K562 (cell line): ENCODE measurements at places on chromosomes 16 and 17.

- no peak for DNase-seq
- H3K36me3 ChIP-seq, result no peaks in the 10 kb centered on the region
- no peak overlapping the region for H3K4me3 ChIP-seq
- no peaks in the 10 kb centered on the region for H3K4me1 ChIP-seq
- H3K27me3 ChIP-seq, result no peaks in the 10 kb centered on the region; the same call in 1 of the 2 replicates
- H3K27ac ChIP-seq, result no peak overlapping the region
Measured at GRCh38 chr17:34291721-34292348, 6.3 kb downstream of the CCL11 start.

DNA sequence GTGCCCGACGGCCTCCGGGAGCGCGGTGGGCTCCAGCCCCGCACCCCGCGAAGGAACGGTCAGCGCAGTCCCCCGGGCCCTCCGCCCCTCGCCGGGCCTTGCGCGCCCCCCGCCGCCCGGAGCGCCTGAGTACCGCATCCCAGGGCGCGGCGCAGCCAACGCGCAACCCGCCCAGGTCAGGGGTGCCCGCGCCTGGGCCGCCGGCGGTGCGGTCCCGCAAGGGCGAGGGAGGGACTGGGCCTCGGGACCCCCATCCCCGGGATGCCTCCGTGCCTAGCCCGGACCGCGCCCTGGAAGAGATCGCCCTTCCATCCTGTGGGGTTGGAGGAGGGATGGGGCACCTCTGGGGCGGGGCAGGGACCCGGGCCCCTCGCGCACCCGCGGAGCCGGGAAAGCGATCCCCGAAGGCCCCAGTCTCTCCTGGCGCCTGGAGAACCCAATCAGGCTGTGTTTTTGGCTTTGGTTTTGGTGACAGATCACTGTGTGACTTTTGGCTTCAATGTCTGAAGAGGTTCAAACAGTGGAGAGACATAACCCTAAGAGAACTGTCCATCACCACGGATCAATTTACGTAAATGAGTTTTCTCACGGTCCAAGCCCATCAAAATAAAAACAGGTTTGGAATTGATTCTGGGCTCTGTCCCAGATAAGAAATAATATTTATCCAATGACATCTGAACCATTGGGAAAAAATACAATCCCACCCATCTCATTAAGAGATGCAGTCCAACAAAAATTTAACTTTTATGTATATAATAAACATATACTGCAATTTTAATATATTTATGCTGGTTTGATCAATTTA, 17.8 kb downstream of the ENPP7 start:
- peaks cover 18% of the 10 kb centered on the region for H3K4me1 ChIP-seq
- H3K36me3 ChIP-seq, result no peaks in the 10 kb centered on the region
- no peaks in the 10 kb centered on the region for H3K27me3 ChIP-seq
- H3K27ac ChIP-seq, result no peak overlapping the region
- no peak overlapping the region for H3K4me3 ChIP-seq

DNA sequence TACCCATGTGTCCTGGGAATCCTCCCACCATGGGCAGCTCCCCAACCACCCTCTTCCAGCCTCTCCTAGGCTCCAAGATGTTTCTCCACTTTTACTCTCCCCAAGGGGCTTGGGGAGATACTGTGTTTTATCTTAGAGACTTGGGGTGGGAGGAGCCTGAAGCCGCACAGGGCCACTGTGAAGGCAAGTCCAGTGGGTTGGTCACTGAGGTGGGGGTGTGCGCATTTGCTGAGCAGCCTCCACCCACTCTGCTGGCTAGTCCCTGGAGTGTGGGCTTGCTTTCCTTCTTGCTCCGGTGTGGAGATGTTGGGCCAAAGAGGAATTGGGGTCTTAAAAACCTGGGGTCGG, 4.1 kb upstream of the CLDN9 start:
- peak overlapping the region; percentile 90 for H3K27ac ChIP-seq
- peak; percentile 82 for DNase-seq
- peaks cover 73% of the 10 kb centered on the region for H3K4me1 ChIP-seq
- peak overlapping the region; percentile 8; the same call in 1 of the 2 replicates for H3K4me3 ChIP-seq
- H3K36me3 ChIP-seq, result peaks cover 3% of the 10 kb centered on the region; the same call in 2 of the 3 replicates

DNA sequence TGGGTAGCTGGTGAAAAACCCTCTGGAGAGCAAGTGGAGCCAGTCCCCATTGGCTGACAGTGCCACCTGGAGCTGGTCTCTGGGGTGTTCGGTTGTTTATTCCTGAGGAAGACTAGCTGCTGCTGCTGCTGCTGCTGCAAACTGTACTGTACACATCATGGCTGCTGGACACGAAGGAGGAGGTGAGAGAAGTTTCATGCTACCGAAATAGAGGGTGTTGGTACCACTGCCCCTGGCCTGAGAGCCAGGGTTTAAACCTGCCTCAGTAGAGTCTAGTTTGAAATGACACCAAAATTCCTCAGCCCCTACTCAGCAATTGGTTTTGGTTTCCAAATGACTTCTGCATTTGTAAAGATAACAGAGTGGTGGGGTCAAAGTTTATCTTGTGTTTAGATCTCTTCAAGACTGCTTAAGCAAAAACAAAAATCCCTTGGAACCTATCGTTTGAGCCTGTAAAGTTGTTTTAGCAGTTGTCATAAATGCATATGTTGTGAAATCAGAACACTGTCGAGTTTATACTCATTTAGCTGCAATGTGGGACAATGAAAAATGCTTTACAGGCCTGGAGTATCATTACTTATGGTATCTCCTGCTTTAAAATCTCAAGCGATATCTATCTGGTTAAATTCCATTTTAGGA, 40.8 kb downstream of the CYB5B start:
- H3K27ac ChIP-seq, result no peak overlapping the region
- peaks cover 8% of the 10 kb centered on the region; the same call in 2 of the 3 replicates for H3K4me1 ChIP-seq
- H3K27me3 ChIP-seq, result no peaks in the 10 kb centered on the region
- peaks cover 27% of the 10 kb centered on the region; the same call in 2 of the 3 replicates for H3K36me3 ChIP-seq

GRCh38 chr16:83351846-83352245, 455.9 kb upstream of the HSBP1 start:
- no peaks in the 10 kb centered on the region for H3K36me3 ChIP-seq
- DNase-seq, result no peak
- H3K27me3 ChIP-seq, result no peaks in the 10 kb centered on the region
- no peak overlapping the region for H3K4me3 ChIP-seq
- H3K4me1 ChIP-seq, result no peaks in the 10 kb centered on the region
- no peak overlapping the region for H3K27ac ChIP-seq

DNA sequence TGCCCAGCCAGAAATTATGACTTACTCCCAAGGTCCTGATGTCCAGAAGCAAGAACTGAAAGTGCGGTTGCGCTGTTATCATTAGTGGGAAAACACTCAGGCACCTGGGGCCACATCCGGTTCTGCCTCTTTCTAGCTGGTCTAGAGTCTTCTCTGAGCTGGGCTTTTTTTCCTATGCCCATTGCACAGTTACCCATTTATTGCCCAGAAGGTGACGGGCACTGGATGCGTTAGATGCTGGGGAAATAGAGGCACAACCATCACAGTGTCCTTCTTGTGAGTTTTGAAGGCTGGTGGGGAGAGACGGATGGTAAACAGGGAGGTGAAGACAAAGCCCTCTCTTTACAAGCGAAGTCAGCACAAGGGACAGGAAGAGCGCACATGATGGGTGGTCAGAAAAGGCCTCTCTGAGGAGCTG, 37.7 kb downstream of the PLCG2 start:
- H3K27me3 ChIP-seq, result peaks cover 15% of the 10 kb centered on the region; the same call in 2 of the 3 replicates
- H3K4me3 ChIP-seq, result no peak overlapping the region
- H3K36me3 ChIP-seq, result no peaks in the 10 kb centered on the region
- no peak overlapping the region for H3K27ac ChIP-seq
- no peaks in the 10 kb centered on the region; the same call in 1 of the 3 replicates for H3K4me1 ChIP-seq
- no peak for DNase-seq

DNA sequence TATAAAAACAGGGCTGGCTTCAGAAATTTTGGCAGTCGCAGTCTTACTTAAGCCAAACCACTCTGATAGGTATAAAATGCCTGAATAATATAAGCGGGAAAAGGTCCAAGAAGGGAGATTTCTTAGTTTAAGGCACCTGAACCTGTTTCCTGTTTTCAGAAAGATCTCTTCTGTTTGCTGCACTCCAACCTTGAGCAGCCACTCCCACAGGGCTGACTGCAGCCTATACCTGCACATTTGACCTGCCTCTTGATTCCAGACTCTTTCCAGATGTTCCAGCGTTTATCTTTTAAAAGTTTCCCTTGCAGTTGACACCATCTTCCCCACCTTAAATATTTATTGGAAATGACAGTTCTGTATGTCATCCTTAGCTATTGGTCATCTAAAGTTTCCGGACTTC, 132.2 kb downstream of the SKAP1 start:
- no peak overlapping the region for H3K4me3 ChIP-seq
- DNase-seq, result no peak
- H3K36me3 ChIP-seq, result no peaks in the 10 kb centered on the region
- no peaks in the 10 kb centered on the region for H3K27me3 ChIP-seq

DNA sequence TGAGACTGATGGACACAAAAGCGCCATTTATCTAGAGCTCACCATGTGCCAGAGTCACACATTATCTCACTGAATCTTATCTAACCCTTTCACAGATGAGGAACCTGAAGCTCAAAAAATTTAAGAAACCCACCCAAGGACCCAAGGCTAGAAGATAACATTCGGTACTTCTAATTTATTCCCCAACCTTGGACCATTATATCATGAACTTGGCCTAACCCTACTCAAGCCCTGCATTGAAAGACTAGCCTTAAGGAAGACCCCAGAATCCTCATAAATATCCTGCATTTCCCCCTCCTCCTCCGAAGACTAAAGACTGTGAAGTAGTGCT, 548 bp upstream of the DYNC1LI2 start:
- peaks cover 15% of the 10 kb centered on the region for H3K4me1 ChIP-seq
- H3K36me3 ChIP-seq, result peaks cover 33% of the 10 kb centered on the region
- H3K4me3 ChIP-seq, result peak overlapping the region; percentile 97
- H3K27ac ChIP-seq, result peak overlapping the region; percentile 94

DNA sequence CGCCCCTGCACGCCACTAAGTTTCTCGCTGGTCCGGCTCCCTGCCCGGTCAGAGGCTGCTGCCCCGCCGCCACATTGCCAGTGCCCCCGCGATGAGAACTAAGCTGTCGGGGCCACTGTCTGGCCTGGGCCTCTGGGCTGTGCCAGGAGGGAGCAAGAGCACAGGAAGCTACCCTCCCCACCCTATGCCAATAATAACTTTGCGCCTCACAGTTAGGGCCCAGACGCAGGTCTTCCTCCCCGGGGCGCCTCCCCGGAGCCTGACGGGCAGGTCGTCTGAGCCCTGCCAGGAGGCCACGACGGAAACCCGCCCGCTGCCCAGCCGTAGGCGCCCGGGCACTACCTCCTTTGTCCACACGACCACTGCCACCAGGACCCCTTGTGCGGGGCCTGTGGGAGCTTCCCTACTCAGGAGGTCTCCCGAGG, 1.5 kb downstream of the ZFPM1 start:
- H3K4me3 ChIP-seq, result peak overlapping the region; percentile 65
- peak overlapping the region; percentile 87 for H3K27ac ChIP-seq
- H3K4me1 ChIP-seq, result peaks cover 86% of the 10 kb centered on the region
- H3K27me3 ChIP-seq, result no peaks in the 10 kb centered on the region
- DNase-seq, result no peak
- H3K36me3 ChIP-seq, result peaks cover 22% of the 10 kb centered on the region; the same call in 2 of the 3 replicates

DNA sequence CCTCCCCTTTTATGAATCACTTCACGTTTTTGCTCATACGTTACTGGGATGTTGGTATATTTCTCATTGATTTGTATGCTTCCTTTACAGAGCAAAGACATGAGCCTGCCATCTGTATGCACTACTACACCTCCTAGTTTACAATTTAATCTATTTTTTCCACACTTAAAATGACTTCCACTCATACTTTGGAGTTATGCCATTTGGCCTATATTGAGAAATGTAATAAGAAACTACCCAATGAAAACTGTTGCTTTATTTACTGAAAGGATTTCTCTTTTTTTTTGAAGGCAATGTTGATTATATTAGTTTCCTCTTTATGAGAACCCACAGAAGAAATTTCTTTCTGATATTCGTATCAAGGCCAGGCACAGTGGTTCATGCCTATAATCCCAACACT, 43.1 kb downstream of the DUSP14 start:
- H3K36me3 ChIP-seq, result peaks cover 52% of the 10 kb centered on the region
- no peak overlapping the region for H3K27ac ChIP-seq
- no peaks in the 10 kb centered on the region for H3K27me3 ChIP-seq
- no peak for DNase-seq
- H3K4me1 ChIP-seq, result no peaks in the 10 kb centered on the region

GRCh38 chr16:6827931-6828330, 504.7 kb upstream of the RBFOX1 start:
- peaks cover 12% of the 10 kb centered on the region; the same call in 1 of the 2 replicates for H3K27me3 ChIP-seq
- H3K36me3 ChIP-seq, result no peaks in the 10 kb centered on the region
- no peaks in the 10 kb centered on the region for H3K4me1 ChIP-seq

DNA sequence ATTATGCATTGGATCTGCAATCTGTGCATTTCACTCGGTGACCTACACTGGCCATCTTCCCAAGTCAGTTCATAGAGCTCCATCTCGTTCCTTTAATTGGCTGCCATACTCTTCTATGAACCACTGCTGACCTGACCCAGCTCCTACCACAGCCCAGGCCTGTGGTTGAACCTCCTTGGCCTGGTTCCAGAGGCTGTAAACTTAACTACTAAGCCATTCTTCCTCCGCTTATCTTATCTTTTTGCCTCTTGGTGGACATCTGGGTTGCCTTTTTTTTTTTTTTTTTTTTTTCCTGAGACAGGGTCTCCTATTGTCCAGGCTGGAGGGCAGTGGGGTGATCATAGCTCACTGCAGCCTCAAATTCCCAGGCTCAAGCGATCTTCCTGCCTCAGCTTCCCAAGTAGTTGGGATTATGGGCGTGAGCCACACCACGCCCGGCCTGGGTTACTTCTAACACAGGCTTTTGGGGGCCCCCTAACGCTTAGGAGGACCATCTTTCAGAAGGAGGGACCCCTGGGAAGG, 18.3 kb downstream of the COQ7 start:
- no peak overlapping the region for H3K27ac ChIP-seq
- H3K36me3 ChIP-seq, result no peaks in the 10 kb centered on the region
- no peaks in the 10 kb centered on the region for H3K27me3 ChIP-seq
- peaks cover 13% of the 10 kb centered on the region for H3K4me1 ChIP-seq

DNA sequence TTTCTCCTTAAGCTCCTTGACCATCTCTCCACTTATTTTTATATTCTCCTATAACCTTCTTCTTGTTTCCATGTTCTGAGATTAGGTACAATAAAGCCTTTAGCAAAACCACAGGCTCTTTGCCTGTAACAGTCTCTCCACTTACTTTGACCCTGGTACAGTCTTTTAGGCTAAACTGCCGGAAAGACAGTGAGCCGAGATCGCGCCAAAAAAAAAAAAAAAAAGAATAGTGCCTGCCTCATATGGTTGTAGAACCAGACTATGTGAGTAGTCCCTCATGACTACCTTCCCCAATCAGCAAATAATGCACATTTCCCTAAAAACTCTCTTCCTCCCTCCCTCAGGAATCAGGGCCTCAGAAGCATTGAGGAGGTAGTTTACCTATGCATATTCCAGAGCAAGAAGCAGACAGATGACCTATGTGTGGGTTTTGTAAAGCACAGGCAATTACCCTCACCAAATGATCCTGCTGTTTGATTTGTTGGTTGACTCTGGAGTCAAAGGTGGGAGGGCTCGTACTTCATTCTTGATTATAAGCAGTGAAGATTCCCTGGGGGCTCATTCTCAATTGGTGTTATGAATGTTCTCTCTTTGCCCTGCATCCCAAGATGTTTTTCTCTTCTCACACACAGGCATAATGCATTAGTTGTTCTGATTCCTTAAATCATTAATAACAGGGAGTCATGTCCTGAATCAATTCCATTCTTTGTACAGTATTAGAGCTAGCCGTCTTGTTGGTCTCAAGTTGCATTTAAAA, 8.9 kb upstream of the NME1 start:
- H3K4me3 ChIP-seq, result no peak overlapping the region
- H3K36me3 ChIP-seq, result no peaks in the 10 kb centered on the region
- no peaks in the 10 kb centered on the region for H3K27me3 ChIP-seq
- no peaks in the 10 kb centered on the region; the same call in 1 of the 2 replicates for H3K4me1 ChIP-seq
- no peak for DNase-seq
